ENCODE measurements at places on chromosomes 16 and 17. TPM values are rescaled to one million over a fixed set of nuclear protein-coding genes. Genes with fewer than 3 reads are reported as not detected.

The CCNF gene
- 7.3 TPM for total RNA-seq

The SHISA9 gene
- not detected for total RNA-seq

The VPS25 gene
- total RNA-seq, result 38.4 TPM

DNA sequence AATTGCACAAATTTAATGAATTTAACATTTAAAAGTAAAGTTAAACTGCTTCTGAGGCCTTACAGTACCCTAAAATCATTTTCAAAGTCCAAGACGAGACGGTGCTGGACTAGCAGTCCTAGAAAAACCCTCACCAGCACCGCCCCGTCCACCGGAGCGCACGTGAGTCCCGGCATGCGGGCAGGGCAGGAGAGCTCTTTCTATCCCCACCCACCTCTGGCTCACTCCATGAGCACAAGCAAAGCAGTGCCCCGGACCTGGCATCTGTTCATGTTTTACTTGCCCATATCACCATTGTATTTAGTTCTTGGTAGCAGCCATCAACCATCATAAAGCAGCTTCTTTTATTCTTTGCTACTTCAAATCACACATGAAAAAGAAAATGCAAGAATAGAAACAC, 41.7 kb downstream of the ANKRD11 start:
- DNase-seq, result no peak

- no peak for DNase-seq
These were observed 611 bp downstream of the RRAD start for GRCh38 chr16:66924527-66925321.
